ENCODE measurements at places on chromosomes 3 and 15.

DNA sequence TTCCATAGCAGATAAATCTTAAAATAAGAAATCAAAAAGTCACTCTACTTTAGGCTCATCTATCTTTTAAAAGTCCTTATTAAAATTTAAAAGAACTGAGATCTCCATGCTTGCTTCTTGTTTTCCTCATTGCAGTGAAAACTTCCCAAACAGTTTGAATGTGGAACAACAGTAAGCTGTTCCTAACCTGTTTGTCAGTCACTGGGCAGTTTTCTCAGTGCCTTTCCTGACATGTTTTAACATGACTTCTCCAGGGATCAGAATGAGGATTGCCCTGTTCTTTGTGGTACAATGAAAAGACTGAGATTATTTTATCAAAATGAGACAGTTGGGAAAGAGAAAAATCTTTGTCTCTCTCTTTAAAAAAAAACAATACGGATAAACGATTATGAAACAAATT lies 774 bp downstream of the GPR87 start:
- DNase-seq = no peak

DNA sequence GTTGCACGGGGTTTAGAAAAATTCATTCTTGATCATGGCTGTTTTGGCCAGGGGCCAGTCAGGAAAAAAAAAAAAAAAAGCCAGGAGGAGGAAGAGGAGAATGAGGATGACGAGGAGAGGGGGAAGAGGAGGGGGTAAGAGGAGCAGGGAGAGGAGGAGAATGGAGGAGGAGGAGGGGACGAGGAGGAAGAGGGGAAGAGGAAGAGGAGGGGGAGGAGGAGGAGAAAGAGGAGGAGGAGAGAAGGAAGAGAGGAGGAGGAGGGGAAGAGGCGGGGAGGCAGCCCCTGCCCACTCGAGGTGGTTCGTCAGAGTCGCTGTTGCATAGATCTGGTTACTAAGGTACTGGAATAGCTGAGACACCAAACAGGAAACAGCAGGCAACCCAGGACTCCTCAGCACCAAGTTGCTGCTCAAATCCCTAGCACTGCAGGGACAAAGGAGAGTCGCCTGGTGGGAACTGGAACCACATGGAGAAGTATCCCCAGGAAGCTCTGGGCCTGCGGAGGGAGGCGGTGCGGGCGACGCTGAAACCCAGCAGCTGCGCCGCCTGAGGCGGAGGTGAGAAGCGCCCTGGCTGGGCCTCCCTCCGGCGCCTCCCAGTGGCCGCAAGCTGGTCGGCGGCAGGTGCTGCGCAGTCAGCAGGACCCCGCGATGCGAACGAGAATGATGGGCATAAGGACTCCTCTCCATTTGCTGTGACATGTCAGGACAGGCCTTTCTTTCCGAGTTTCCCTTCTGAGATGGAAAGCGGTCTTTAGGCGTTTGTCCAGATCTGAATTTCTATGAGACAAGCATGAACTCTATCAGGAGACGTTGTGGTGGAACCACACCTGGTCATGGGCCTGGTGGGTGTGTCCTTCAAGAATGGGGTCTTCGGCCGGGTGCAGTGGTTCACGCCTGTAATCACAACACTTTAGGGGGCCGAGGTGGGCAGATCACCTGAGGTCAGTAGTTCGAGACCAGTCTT lies 17.5 kb downstream of the FAM240A start:
- peak; percentile 84 for DNase-seq

- no peak for DNase-seq
These were observed 122.9 kb downstream of the TPRG1 start for GRCh38 chr3:189294649-189295048.

DNA sequence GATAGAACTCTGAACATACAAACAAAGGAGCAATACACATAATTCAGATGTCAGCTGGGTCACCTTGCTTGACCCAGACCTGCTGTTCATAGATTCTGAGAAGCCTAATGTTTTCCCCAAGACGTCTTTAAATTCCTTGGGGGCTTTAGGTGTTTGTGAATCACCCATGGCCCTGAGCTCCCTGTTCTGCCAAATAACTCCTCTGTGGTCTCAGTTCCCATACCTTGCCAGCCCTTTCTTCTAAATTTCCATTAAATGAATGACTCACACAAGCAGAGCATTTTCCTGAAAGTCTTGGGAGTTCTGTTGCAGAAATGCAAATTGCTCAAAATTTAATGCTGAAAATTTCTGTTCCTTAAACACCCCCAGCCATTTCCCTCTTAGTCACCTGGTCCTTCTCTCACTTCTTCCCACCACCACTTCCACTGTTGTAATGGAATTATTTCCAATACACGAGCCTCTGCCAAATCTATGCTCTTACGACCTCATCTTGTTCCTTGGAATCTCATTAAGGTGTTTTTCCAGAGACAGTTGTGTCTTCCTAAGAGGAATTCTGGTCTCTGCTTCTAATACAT lies 33.4 kb upstream of the PSMD6 start:
- DNase-seq = no peak

DNA sequence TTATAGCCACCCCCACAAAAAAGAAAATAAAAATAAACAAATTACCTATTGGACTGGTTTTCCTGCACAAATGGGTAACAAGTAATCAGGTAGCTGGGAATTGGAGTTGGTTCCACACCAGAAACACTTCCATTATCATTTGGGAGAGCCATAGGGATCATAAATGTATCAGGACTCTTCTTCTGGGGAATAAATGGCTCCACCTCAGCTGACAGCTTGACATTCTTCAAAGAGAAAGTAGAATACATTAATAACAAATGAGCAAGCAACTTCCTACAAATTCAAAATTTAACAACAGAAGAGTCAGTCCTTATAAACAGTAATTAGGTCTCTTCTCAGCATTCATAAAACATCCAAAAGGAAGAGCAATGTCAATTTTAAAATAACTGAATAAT lies 8.7 kb downstream of the SECISBP2L start:
- no peak for DNase-seq

DNA sequence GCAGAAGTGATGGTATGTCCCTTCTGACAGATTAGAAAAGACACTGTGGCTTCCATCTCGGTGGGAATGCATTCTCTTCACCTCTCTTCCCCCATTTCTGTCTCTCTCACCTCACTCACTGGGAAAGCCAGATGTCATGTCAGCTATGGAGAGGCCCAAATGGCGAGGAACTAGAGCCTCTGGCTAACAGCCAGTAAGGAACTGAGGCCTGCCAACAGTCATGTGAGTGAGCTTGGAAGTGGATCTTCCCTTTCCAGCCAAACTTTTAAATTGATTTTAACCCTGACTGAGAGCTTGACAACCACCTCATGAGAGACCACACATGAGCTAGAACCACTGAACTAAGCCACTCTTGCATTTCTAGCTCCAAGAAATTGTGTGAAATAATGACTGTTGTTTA lies 35.2 kb upstream of the CDAN1 start:
- peak; percentile 17 for DNase-seq

GRCh38 chr3:19070325-19070724 lies 78.0 kb upstream of the KCNH8 start:
- no peak for DNase-seq

GRCh38 chr15:99452728-99453636 lies 112.8 kb upstream of the MEF2A start:
- DNase-seq = peak; percentile 67

DNA sequence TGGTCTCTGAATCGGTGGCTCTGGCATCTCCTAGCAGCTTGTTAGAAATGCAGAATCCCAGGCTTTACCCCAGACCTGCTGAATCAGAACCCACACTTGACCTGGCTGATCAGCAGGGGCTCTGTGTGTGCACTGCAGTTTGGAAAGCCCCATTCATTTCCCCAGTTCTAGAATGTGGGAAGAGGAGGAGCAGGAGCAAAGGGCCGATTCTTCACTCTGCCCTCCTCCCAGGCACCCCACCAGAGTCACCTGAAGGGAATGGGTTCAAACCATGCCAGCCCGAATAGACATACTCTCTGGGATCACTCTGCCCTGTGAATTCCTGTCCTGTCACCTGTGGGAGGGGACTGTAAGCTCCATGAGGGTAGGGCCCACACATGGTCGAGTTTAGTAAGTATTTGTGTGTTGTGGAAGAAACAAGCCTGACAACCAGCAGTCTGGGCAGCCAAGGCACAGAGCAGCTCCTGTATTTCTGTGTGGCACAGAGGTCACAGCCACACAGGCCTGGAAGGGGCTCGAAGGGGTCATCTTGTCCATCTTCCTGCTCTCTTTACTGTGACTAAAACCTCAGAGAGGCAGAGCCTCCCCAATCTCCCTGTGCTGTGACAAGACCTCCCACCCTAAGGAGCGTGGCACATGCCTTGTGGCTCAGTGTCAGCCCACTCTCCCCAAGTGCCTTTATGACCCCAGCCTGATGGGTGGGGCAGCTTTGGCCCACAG lies 29.0 kb upstream of the HHATL start:
- no peak for DNase-seq

- no peak for DNase-seq
These were observed 331.2 kb upstream of the DCBLD2 start for GRCh38 chr3:99232696-99233095.

- no peak for DNase-seq
These were observed 251.0 kb downstream of the SQOR start for GRCh38 chr15:45885801-45886200.

GRCh38 chr3:39501968-39502837 lies 34.7 kb downstream of the MOBP start:
- peak; percentile 20 for DNase-seq

GRCh38 chr15:31346367-31347066 lies 19.9 kb downstream of the KLF13 start:
- no peak for DNase-seq

DNA sequence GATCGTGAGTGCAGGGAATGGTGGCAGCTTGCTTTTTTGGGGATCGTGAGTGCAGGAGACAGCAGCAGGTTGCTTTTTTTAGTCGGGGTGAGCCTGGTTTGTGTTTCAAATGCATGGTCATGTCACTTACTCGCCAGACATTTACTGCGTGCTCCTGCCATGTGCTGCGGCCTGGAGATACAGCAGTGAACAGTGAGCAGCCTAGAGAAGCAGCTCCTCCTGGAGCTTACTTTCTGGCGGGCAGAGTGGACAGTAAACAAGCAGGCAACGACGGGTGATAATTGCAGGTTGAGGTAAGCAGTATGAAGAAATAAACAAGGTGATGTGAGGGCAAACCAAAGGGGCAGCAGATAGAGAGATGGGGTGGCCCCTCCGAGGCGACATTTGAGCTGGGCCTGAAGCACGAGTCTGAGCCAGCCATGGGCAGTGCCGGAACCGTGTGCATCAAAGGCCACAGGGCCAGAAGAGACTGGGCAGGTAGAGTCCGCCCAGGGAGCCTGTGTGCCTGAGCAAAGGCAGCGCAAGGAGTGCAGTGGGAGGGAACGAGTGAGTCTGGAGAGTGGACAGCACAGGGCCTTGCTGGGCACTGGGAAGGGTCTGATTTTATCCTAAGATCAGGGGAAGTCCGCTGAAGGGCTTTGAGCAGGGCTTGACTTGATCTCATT lies 57.3 kb upstream of the RASA2 start:
- no peak for DNase-seq

- no peak for DNase-seq
These were observed 17.5 kb downstream of the C2CD4B start for GRCh38 chr15:62147551-62147950.

DNA sequence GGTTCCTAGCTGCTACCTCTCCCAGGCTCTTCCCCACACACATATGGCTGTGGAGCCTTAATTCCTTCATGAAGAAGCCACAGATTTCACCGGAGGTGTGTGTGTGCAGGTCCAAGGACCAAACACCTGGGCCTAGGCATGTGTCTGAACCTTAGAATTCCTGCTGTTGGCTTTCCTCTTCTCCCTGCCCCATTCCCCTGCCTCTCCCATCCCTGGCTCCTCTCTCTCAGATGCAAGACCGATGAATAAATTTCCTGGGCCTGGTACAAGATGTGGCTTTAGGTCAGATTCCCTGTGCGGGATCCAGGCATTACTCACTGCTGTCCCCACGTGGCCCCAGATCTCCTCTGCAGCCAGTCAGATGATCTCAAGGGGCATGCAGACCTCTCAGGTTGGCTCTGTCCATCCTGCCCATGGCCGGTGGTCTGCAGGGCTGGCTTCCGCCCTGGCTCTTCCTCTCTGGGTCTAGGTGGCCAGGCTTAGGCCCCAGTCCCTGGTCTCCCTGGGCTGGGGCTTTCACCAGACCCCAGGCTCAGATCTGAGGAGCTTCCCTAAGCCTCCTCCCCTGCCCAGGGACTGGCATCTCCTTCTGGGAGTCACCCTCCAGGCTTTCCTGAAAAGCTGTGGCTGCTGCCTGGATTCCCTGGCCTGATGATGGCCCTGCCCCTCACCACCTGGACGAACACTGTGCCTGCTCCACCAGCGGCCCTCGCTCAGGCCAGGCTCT lies 20.5 kb downstream of the CCR9 start:
- no peak for DNase-seq

GRCh38 chr15:26758079-26758478 lies 14.8 kb downstream of the GABRB3 start:
- DNase-seq = no peak

DNA sequence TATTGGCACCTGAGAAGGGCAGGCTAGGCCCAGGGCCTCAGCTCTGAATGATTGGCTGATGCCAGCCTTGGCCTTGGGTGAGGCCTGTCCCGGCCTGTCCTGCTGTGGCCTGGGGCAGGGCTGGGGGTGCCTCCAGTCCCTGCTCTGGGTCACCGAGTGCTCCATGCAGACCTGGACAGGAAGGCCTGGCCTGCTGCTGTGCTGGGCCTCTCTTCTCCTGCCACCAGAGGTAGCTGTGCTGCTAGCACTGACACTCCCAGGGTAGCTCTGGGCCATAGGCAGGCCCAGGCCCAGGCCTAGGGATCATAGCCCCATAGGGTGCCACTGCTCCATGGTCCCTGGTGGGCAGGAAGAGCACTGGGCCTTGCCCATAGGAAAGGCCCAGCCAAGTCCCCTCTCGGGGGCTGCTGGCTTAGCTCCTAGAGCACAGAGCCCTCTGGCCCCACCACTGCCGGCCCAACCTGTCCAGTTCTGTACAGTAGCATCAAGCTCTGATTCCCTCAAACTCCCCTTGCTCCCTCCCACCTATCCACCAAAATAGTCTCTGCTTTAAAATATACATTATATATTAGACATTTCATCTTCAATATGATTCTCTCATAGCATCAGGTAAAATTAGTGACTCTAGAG lies 18.2 kb downstream of the ABTB1 start:
- no peak for DNase-seq

- no peak for DNase-seq
These were observed 3.5 kb upstream of the AHSG start for GRCh38 chr3:186609247-186609868.

DNA sequence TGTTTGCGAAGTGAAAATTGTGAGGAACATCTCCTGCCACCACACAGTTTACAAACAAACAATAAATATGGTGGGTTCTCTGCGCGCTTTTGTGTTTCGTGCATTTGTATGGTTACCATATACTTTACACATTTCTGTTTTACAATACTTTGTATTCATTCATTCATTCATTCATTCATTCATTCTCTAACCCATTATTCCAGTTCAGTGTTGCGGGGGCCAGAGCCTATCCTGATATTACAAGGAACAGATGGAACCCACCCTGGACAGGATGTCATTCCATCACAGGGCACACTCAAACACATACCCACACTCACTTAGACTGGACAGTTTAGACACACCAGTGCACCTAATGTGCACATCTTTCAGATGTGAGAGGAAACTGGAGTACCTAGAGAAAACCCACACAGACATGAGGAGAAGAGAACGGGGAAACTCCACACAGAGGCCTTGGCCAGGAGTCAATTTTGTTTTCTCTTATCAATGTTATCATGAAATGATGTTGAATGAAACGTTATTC lies 160.5 kb downstream of the FNDC3B start:
- no peak for DNase-seq

Measured in transverse colon (tissue), 4 donors.